ENCODE measurements at places on chromosomes 2 and 18.

GRCh38 chr2:240472078-240472790 is 36.8 kb downstream of the GPC1 start:
- no peaks in the 10 kb centered on the region for H3K4me1 ChIP-seq
- H3K27ac ChIP-seq = no peak overlapping the region
- no peaks in the 10 kb centered on the region for H3K36me3 ChIP-seq
- peak; percentile 37 for DNase-seq
- no peak overlapping the region for H3K4me3 ChIP-seq
- H3K27me3 ChIP-seq = no peaks in the 10 kb centered on the region

DNA sequence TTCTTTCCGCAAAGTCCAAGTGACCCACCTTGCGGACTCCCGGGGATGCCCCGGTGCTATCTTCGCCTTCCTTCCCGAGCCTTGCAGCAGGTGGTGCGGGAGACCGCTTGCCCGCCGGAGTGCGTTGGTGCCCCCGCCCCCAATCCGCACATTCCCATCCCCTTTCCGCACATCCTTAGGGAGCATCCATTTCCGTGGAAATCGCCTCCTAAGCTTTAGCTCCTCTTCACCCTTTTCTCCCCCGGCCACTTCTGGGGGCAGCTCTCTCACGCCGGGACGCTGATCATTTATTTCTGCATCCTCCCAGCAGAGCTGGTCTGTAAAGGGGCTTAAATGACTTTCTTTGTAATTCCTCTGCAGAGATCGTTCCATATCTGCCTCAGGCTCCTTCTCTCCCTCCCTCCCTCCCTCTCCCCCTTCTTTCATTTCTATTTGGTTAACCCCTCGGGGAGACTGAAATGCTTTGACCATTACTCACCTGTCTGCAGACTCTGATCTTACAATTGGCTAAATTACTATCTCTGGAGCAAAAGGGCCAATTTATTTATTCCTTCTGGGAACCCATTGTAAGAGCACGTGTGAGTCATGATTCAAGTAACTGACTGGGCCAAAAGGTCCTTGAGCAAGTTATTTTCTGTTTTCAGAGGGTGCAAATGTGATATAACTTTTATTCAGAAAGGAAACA is 1.3 kb upstream of the LYPD1 start:
- peaks cover 3% of the 10 kb centered on the region for H3K36me3 ChIP-seq
- H3K27ac ChIP-seq = peak overlapping the region; percentile 56
- no peaks in the 10 kb centered on the region for H3K4me1 ChIP-seq
- DNase-seq = peak; percentile 83
- H3K4me3 ChIP-seq = peak overlapping the region; percentile 89

DNA sequence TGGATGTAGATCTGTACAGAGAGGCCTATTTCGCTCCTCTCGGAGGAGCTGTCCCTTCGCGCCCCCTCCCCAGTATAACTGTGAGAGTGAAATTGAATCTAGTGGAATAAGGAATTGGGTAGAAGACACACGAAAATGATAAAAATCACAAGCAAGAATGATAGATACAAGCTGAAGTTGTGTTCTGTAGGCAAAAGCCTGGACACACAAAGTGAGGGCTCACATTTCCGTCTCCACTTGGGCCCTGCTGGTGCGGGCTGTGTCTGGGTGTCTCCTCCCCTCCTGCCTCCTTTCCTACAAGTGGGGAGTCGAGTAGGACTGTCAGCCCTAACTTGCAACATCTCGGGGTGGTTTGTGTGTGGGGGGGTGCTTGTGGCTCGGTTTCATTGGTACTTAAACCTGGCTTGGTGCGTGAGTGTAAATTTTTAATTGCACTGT is 457 bp upstream of the SP9 start:
- no peak overlapping the region for H3K27ac ChIP-seq
- peaks cover 99% of the 10 kb centered on the region for H3K27me3 ChIP-seq
- DNase-seq = peak; percentile 70
- no peaks in the 10 kb centered on the region for H3K36me3 ChIP-seq

GRCh38 chr2:228847684-228848083 is 423.4 kb downstream of the PID1 start:
- no peak overlapping the region for H3K4me3 ChIP-seq
- H3K27me3 ChIP-seq = no peaks in the 10 kb centered on the region
- H3K36me3 ChIP-seq = no peaks in the 10 kb centered on the region
- DNase-seq = no peak

GRCh38 chr2:120945091-120945490 is 209.4 kb downstream of the GLI2 start:
- no peaks in the 10 kb centered on the region for H3K27me3 ChIP-seq
- no peak overlapping the region for H3K4me3 ChIP-seq
- no peaks in the 10 kb centered on the region for H3K4me1 ChIP-seq
- no peak overlapping the region for H3K27ac ChIP-seq

GRCh38 chr18:54296062-54296461 is 26.7 kb downstream of the POLI start:
- H3K4me3 ChIP-seq = no peak overlapping the region
- peaks cover 38% of the 10 kb centered on the region for H3K36me3 ChIP-seq
- no peak overlapping the region for H3K27ac ChIP-seq
- no peak for DNase-seq

DNA sequence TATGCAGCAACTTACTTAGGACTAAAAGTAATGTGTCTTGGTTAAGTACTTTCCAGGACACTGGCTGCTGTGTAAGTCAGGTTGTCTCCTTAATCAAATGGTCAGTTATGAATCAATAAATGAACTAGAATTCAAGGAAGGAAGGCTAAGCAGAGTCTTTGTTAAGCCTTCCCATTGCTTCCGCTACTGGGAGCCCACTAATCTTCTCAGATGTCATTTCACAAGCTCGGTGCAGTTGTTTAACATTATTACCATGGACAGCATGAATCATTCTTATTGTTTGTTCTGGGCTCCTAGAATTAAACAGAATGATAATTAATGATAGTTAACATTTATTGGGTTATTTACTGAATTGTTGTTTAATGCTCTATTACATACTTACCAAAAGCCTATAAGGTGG is 26.0 kb upstream of the MEIS1 start:
- H3K36me3 ChIP-seq = no peaks in the 10 kb centered on the region
- DNase-seq = no peak
- H3K4me1 ChIP-seq = peaks cover 5% of the 10 kb centered on the region
- no peak overlapping the region for H3K27ac ChIP-seq

- no peak overlapping the region for H3K27ac ChIP-seq
- DNase-seq = no peak
- H3K36me3 ChIP-seq = no peaks in the 10 kb centered on the region
- no peaks in the 10 kb centered on the region for H3K4me1 ChIP-seq
- H3K27me3 ChIP-seq = no peaks in the 10 kb centered on the region
- no peak overlapping the region for H3K4me3 ChIP-seq
Observed at GRCh38 chr2:99340669-99341236, 3.6 kb downstream of the EIF5B start.

GRCh38 chr2:24334245-24334633 is 26.1 kb downstream of the ITSN2 start:
- no peak overlapping the region for H3K27ac ChIP-seq
- H3K27me3 ChIP-seq = no peaks in the 10 kb centered on the region
- H3K4me3 ChIP-seq = no peak overlapping the region
- no peak for DNase-seq
- no peaks in the 10 kb centered on the region for H3K4me1 ChIP-seq

- H3K4me3 ChIP-seq = no peak overlapping the region
- no peaks in the 10 kb centered on the region for H3K4me1 ChIP-seq
- no peak for DNase-seq
- H3K27ac ChIP-seq = no peak overlapping the region
Observed at GRCh38 chr2:159561786-159562185, 54.6 kb downstream of the BAZ2B start.
